CMK (cell line): ENCODE measurements at places on chromosomes 2 and 18.
A peak's percentile ranks its signal among the peaks of the same experiment; 100 is the strongest.

DNA sequence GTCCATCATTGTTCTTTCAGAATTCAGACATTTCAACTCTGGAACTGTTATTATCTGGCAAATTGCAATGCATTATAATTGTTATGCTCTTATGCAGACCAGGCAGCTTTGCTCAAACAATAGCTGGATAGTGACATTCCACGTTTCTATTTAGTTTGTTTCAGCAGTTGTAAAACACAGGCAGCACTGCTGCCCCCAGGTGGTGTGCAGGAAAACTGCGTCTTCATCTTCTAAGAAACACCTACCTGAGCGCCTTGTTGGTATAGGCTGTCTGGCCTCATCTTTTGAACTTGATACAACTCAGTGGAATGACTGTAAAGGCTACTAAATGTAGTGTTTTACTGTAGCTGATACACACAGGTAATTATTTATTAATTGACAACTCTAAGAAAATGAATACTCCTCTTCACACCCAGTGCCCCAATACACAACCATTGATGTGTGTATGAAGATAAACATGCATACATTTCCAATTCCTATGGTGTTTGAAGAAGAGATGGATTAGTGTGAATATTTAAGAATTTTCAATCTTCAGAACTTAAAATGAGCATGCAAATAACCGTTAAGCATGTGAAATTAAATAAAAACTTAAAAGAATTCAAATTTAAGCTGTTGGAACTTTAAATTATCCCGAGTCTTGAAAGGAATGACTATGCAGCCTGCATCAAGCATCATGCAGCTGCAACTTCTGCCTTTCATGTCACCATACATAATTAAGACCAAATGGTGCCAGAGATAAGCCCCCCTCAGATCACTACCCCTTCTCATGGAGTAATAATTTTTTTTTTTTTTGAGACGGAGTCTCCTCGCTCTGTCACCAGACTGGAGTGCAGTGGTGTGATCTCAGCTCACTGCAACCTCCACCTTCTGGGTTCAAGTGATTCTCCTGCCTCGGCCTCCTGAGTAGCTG is 85.6 kb downstream of the CD8B2 start:
- no peak for DNase-seq

DNA sequence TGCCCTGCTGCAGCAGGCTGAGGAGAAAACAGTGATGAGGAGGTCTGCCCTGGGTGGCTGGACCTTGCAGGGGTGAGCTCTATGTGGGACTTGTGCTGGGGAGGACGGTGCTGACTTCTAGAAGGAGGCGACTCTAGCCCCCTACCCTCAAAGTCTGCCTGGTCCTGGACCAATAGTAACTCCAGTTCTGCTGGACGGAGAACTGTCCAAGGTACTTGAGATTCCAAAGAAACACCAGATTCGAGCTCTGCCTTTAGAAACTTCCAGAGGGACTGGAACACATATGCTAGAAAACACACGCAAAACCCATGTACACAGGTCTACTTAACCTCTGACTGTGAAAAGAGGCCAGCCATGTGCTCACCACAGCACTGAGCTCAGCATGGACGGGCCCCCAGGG is 260.6 kb downstream of the TWIST2 start:
- no peak for DNase-seq

GRCh38 chr2:54081574-54081973 is 33.8 kb upstream of the ACYP2 start:
- no peak for DNase-seq

DNA sequence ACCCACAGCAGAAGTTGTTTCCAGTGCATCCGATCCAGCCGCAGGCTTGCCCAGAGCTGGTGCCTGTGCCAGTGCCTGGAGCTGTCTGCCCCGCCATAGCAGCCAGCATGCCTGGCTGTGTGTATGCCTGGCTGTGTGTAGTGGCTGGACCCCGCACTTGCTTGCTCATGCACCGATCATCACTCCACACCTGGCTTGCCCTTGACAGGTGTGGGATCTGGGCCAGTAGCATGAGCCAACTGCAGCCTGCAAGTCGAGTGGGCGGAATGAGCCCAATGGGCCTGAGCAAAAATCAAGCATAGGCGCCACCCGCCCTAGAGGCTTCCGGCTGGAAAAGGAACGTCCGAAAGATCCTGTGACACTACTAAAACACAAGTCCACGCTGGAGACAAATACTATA is 74.5 kb downstream of the EPB41L3 start:
- no peak for DNase-seq

GRCh38 chr2:180846756-180847472 is 133.5 kb upstream of the UBE2E3 start:
- DNase-seq, result no peak

DNA sequence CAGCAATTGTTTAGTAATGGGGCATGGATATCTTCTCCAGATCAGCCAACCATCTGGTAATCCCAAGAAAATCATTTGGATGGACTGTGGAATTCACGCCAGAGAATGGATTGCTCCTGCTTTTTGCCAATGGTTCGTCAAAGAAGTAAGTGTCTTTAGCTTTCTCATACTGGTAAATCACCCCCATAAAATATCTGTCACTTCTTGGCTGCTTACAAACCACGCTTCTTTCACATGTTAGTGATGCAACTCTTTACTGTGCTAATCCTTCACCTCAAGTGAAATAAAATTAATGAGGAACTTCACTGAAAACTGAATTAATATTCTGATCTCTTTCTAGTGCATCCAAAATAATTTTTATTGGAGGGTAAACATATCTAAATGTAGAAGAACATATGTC is 18.9 kb downstream of the CPO start:
- DNase-seq, result no peak

DNA sequence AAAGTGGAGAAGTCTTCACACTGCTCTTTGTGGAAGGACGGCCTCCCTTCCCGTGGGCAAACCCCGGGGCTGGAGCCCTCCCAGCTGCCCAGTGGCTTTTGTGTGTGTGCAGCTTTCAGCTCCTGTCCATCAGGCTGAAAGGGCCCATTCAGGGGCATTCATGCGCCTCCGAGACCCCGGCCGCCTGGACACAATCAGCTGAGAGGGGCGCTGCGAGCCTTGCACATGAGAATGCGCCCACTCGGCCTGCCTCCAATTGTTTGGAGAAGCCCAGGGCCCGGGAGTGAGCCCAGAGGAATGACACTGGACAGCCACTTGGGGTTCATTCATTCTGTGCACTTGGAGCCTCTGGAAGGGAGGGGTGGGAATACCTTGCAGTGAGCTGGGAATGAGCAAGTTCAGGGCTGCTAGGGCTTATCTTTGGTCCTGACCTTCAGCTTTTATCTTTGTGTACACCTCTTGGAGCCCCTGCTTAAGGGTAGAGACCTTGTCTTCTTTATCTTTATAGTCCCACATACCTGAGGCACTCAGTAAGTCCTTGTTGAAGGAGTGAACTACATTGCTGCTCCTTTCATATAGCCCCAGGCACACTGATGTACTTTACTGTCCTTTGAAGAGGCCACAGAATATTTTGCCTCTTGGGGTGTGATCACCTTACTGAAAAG is 56.5 kb downstream of the TCF7L1 start:
- DNase-seq, result no peak

DNA sequence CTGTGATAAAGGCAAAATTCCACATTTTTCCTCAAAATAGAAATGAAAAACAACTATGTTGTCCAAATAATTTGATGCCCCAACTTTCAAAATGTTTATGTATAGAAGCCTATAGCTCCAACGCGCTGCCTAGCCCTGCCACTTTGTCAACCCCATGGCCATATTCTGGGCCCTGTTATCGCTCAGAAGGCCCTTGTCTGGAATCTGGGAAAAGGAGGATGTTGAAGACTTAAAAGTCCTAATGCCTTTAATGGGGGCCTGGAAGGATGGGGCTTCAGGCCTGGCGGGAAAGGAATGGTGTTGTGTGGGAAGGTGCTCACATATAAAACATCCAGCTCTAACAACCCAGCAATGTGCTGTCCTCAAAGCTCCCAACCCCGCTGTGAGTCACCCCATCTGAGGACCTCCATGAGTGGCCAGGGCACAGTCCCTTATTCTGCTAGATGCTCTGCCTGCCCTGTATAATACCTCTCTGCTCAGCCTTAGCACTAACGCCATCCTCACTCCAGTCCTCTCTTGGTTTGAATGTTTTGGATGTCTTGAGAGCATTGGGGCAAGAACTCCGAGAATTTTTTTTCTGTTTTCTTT is 86.0 kb downstream of the ACSL3 start:
- no peak for DNase-seq

DNA sequence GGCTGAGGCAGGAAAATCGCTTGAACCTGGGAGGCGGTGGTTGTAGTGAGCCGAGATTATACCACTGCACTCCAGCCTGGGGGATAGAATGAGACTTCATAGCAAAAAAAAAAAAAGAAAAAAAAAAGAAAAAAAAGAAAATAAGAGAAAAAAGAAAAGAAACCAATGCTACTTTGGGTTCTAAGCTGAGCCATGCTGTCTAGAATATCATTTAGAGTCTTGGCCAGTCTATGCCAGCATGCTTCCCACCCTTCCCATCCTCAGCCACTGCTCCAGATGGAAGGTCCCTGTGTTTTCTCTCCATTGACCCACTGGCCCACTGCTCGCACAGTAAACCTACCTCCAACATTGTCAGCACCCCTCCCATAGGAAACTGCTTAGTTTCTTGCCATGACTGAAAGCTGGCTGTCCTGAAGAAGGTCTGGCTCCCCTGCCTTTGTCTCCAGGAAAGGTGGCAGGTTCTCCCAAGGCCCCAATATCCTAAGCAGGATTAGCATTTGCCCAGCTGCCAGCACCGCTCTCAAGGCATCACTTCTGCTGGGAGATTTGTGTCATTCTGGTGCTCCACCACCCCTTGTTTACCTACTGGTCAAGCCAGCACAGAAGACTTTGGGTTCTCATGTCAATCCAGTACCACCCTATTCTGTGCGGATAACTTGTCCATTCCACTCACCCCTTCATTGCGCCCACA is 47.3 kb upstream of the PAPOLG start:
- no peak for DNase-seq

GRCh38 chr18:37408676-37409265 is 156.8 kb downstream of the CELF4 start:
- no peak for DNase-seq

- no peak for DNase-seq
Measured at GRCh38 chr2:232260075-232260474, 118.5 kb upstream of the ALPP start.

DNA sequence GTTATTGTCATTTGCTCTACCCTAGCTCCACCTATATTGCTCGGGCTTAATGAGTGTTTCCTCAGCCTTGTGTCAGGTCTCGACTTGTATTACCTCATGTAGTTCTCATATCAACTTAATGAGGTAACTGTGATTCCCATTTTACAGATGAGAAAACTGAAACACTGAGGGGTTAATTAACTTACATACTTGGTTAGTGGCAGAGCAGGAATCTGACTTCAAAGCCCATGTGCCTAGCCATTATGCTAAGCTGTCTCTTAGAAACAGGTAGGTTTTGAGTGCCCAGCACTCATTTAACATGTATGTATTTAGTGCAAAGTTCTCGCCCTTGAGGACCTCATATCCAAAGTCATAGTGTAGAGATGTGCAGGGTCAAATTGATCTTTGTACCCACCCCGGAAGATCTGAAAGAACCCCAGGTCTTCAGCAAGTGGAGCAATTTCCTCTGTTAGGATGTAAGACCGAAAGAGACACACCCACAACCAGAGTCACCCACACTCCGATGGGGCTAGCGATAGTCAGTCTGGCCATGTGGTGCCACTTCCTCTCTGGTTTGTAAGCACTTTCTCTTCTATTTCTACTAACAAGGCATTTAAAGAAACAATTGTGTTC is 121.0 kb upstream of the SLC39A10 start:
- peak; percentile 79 for DNase-seq

DNA sequence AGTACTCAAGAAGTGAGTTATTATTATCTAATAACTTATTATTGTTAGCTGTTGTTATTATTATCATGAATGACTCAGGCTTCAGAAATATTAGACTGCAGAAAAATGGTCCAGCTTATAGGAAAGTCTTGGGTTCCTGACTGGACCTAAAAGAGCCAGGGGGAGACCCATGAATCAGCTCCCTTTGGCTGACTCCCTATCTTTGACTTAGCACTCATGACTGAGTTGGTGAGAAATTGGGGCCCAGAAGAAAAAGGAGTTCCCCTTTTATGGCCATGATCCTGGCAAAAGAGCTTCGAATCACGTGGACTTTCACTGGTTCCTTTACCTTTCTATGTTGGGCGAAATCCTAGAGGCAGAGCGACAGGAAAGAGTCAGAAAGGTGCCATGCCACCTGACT is 145.8 kb downstream of the MYO3B start:
- no peak for DNase-seq

- DNase-seq, result no peak
Measured at GRCh38 chr2:160501370-160501769, 7.8 kb upstream of the RBMS1 start.

- no peak for DNase-seq
Measured at GRCh38 chr2:68837861-68838341, 33.3 kb downstream of the BMP10 start.

- DNase-seq, result no peak
Measured at GRCh38 chr2:168035458-168035857, 211.9 kb downstream of the STK39 start.

- no peak for DNase-seq
Measured at GRCh38 chr2:47264143-47264542, 109.0 kb upstream of the STPG4 start.

DNA sequence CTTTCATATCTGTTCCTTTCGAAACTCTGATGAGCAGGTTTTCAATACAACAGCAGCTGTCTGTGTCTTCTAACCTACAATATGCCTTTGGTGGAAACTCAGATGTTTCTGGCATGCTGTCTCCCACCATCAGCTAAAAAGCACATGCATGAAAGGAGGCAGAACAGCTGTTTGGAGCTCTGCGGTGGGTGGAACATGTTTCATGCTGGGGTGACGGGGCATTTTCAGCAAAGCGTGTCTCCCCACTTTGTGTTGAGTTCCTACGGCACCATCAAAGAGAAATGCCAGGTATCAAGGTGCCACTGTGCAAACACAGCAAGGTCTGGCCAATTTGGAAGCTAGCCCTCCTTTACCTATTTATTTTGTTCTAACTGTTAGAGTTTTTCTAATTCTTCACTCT is 290.1 kb downstream of the CLIP4 start:
- no peak for DNase-seq

- DNase-seq, result no peak
Measured at GRCh38 chr2:22521620-22522019, 863.4 kb upstream of the KLHL29 start.

GRCh38 chr2:119476301-119477112 is 44.9 kb downstream of the TMEM37 start:
- peak; percentile 18 for DNase-seq

- no peak for DNase-seq
Measured at GRCh38 chr2:72001937-72002690, 145.5 kb downstream of the CYP26B1 start.

DNA sequence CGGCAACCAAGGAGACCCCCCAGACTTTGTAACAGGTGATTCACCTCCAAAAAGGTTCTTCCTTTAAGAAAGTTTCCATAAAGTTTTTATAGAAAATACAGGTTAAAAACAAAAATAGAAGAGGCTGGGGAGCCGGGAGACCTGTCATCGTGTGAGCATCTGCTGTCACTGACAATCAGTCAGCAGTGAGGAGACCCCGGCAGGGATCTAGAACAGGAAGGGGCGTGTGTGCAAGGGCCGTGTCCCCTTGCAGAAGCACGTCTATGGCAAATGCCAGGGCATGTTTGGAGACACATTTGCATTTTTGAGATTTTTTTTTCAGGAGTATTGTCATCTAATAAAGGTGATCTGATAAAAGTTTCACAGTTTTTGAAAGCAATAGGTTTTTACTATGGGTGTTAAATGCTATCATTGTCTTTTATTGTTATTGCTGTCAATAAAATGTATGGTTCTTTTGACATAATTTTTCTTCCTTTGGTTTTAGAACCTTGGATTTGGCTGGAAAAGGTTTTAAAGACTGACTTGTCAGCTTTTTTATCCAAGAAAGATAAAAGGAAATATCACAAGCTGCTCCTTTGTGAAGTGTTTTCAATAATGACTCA is 52.1 kb downstream of the MTCL1 start:
- DNase-seq, result no peak
